ENCODE measurements at places on chromosomes 4 and X. TPM values are rescaled to one million over a fixed set of nuclear protein-coding genes. Genes with fewer than 3 reads are reported as not detected.

- no peak for DNase-seq
These were observed 126.2 kb downstream of the SORBS2 start for GRCh38 chr4:185685804-185686203.

- no peak for DNase-seq
These were observed 450.7 kb downstream of the UBE2NL start for GRCh38 chrX:144334577-144334976.

SSX2B gene
- not detected for total RNA-seq

GRCh38 chr4:177077095-177077971 lies 232.3 kb upstream of the NEIL3 start:
- no peak for DNase-seq

DNA sequence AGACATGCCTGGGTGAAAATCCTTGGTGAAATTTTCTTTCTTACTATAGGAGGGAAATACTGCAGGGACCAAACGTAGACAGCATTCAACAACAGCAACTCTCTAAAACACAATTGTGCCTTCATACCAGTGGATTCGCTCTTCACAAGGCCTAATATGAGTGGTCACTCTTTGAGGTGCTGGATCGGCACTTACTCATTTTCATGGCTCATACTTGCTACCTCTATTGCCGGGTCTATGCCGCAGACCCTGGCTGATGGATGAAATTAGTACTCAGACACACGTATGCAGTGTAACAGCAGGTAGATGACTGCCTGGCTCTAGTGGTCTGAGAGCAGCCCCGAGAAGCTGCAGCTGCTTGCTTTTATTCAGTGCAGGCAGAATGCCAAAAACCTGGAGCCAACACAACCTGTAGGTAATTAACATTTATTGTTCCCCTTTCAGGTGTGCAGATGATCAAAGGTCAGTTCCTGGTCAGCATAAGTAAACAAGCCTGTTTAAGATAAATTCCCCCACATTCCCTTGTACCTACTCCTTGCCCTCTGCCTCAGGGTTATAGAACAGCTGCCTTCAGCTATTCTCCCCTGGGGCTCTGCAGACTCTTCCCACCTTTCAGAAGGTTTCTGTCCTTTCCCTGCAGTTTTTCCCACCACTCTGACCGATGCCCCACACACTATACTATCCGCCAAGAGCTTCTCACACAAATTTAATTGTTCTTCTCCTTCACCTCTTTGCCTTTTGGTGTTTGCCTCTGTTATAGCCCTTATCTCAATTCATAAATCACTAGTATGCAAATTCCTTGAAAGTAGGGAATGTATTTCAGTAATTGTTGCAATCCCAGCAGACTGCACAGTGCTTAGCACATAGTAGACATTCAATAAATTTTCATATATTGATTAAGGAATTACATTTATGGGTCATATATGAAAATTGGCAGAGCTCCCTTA lies 210.0 kb downstream of the SPANXN3 start:
- no peak for DNase-seq

GRCh38 chr4:168537086-168537485 lies 40.2 kb downstream of the PALLD start:
- no peak for DNase-seq
